ENCODE measurements at places on chromosomes 1 and 21.

DNA sequence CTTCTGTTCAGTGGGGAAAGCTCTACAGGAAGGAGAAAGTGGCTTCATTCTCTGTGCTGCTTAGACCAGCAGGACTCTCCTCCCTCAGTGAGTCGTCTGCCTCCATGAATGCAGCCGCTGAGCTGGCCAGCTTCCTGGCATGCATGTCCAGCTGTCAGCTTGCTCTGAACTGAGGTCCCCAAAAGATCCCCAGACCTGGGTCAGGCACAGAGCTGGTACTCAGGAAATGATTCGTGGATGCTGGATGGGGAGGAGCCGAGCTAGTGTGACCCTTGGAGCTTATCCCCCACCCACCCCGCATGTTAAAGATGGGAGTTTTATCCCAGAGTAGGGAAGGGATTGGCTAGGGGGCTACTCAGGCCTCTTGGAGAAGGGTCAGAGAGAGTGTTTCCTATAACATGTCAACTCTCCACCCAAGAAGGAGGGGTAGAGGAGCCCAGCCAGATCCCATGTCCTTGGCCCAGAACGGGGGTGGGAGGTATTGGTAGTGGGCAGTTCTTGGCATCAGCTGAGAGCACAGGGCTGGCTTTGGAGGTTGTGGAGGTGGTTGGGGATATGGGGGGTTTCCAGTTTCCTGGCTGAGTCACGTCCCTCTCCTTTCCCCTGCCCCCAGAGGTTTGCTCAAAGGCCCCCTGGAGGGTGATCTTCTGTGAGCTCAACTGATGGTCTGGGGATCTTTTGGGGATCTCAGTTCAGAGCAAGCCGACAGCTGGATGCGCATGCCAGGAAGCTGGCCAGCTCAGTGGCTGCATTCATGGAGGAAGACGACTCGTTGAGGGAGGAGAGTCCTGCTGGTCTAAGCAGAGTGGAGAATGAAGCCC lies 110.1 kb downstream of the FOXD2 start:
- DNase-seq, result no peak

- DNase-seq, result no peak
Observed at GRCh38 chr21:45410865-45411809, 6.2 kb downstream of the COL18A1 start.

GRCh38 chr1:7616953-7617352 lies 154.1 kb upstream of the VAMP3 start:
- DNase-seq, result no peak

DNA sequence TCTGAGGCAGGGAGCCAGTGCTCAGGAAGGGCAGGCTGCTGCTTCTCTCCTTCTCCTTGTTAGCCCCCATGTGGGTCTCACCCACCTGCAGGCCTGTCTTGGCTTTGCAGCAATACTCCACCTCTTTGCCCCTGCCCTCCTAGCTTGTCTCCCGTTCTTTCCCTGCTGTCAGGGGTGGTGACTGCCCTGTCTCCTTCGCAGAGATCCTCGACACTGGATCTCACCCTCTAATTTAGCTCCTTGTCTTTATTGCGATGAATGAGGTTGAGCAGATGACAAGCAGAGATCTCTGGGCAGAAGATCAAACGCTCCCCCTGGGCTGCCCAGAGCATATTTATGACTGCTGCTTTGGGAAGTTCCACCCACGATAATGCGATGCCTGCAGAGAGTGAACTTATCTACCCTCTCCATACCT lies 199.2 kb downstream of the ROR1 start:
- DNase-seq, result no peak

- DNase-seq, result no peak
Observed at GRCh38 chr1:160674415-160674814, 27.6 kb upstream of the SLAMF1 start.

DNA sequence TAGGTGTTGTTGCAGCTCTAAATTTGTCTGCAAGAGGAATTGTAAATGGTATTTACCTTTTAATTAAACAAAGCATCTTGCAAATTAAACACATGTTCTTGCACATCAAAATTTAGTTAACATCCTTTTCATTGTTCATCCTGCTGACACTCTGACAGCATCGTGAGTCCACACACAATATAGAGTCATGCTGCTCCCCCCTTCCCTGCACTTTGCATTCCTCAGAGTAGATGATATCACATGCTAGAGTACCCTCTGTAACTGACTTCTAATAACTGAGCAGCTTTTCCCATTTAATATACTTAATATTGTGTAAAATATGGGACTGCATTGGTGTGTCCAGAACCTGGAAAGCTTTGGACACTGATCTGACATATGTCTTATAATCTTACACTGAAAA lies 138.8 kb upstream of the DPYD start:
- DNase-seq, result no peak

GRCh38 chr1:238982736-238983135 lies 403.6 kb upstream of the CHRM3 start:
- DNase-seq, result no peak
